ENCODE measurements at places on chromosomes 4 and X. TPM values are rescaled to one million over a fixed set of nuclear protein-coding genes. Genes with fewer than 3 reads are reported as not detected.

Gene MAPK10
- polyA plus RNA-seq, result 6.8 TPM

DNA sequence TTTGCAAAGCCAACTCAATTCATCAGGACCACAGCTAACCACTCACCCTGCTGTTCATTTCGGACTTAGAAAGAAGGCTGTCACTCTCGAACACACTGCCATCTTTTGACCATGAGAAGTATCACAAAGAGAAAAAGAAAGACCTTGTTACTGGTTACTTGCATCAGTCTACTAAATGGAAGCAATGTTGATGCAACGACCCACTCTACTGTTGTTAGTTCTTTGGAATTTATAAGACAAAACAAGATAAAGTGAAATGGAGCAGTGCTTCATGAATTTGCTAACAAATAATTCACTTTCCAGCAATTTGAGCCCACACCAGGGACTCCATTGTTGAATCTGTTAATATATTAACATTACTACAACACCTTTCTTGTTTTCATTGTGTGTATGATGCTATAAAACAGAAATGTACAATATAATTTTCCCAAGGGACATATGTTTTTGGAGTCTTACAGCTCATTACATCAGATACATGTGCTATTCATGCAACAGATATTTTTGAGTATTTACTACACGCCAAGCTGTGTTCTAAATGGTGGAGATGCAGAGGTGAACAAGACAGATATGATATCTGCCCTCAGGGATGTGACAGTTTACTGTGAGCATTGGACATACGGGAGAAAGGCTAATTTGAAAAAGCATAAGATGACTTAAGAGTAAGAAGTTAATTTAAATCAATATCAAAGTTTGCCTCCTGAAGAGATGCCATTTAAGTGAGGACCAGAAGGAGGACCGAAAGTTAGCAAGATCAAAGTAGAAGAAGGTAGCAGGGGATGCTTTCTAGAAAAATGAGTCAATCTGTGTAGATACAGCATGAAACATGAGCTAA is 87.2 kb downstream of the AREG start:
- DNase-seq, result no peak

DNA sequence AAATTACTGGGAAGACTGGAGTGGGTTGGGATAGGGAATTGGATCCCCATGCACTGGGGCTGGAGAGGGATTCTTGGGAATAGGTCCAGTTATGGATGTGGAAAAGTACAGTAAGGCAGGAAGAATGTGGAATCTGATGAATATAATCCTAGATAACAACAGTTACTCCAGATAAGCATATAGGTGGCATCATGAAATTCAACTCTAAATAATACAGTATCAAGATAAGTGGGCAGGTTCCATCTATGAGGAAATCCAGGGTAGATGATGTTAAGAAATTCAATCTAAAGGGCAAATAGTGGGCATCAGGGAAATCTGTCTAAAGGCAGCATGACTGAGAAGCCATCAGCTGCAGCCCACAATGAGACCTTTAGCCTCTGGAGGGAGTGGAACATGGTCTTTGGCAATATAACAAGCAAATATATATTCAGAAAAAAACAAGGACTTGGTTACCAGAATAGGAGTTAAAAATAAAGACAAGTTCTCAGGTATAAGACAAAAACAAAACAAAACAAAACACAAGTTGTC is 1.2 kb downstream of the DTHD1 start:
- no peak for DNase-seq

Gene MFAP3L
- polyA plus RNA-seq, result 10.2 TPM

Gene POU4F2
- polyA plus RNA-seq, result not detected

Gene MAGEA10
- not detected for polyA plus RNA-seq

Gene CT83
- polyA plus RNA-seq, result not detected

Gene DCAF12L2
- polyA plus RNA-seq, result not detected

- no peak for DNase-seq
These were observed 35.7 kb downstream of the RELL1 start for GRCh38 chr4:37650481-37650880.

Gene CD38
- 0.05 TPM for polyA plus RNA-seq

- DNase-seq, result no peak
These were observed 63.2 kb upstream of the HELT start for GRCh38 chr4:184955116-184955515.

Gene USP51
- polyA plus RNA-seq, result 0.39 TPM

DNA sequence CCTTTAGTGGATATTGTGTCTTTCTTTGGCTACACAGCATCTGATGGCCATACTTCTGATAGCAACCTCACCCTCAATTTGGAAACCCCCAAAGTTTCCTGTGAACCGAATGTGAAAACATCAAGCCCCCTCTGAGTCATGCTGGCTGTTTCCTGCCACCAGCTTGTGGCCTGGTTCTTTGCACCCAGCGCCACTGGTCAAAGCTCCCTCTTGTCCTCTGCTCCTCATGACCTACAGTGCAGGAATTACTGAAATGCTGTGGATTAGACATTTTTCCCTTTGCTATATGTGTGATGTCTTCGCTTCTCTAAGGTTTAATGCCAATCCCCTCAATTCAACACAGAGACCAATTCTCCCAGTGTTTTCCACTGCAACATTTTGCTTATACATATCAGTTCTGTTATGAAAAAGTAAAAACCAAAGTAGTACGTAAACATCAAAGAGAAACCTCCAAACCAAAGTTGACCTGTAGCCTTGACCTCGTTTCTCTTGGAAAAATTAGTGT is 224.0 kb upstream of the TENM3 start:
- DNase-seq, result no peak

DNA sequence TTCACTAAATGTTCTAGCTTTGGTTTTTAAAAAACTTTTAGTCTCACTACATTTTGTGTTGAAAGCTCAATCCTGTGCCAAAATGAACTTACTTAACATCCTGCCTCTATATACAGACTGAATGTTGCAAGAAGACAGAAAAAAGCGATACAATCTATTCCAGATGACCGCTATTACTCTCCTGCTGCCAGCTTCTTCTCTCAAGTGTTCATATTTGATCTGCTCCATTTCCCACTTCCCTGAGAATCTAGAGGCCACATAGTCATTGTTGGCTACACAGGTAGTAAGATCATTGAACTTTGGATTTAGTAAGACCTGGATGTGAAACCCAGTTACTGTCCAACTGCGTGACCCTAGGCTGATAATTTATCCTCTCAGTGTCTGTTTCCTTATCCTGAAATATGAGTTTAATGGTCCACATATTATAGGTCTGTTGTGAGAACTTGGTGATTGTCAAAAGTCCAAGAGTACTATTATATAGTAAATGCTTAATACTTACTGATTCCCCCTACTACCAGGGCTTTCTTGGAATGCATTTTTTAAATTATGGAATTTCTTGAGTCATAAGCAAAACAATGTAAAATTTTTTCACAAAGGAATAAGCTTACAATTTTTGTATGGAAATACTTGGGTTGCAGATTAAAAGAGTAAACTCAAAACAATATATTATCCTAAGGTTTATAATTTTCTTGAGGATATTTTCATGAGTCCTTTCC is 976.8 kb upstream of the ADGRL3 start:
- DNase-seq, result no peak

DNA sequence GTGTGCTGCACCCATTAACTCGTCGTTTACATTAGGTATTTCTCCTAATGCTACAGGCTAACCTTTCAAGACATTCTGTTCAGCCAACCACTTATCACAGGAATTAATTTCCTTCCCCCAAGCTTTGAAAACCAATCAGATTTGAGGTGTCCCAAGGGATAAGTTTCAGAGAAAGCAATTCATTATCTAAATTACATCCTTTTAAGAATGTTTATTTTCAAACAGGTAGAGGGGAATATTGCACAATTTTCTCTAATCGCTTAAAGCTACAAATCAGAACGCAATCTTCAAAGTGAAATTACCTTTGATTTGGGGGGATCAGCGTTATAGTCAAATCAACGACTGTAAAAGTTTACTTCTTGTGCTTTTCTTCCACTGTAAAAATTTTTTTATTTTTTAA is 1.6 kb downstream of the CLOCK start:
- no peak for DNase-seq

Gene MSX1
- polyA plus RNA-seq, result 0.06 TPM

DNA sequence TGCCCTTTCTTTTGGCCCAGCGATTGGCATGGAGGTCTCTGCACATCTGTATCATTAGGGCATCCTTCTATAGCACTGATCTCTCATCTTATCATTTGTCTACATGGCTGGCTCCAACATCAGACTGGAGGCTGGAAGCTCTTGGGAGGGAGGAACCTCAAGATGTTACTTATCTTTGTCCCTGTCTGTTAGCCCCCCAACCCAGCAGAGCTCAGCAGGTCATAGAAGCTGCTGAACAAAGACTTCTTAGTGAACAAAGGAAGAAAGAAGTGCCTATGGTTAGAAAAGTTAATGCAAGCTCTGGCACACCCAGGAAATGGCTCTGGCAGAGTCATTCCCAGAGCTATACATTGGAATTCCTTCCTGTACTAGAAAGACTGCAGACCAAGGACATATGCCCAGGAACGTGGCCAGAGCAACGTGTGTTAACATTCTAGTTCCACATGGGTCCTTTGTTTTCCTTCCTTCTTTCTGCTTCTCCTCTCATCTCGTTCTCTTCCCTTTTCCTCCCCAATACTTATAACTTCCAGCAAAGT is 74.0 kb downstream of the SEL1L3 start:
- DNase-seq, result no peak

DNA sequence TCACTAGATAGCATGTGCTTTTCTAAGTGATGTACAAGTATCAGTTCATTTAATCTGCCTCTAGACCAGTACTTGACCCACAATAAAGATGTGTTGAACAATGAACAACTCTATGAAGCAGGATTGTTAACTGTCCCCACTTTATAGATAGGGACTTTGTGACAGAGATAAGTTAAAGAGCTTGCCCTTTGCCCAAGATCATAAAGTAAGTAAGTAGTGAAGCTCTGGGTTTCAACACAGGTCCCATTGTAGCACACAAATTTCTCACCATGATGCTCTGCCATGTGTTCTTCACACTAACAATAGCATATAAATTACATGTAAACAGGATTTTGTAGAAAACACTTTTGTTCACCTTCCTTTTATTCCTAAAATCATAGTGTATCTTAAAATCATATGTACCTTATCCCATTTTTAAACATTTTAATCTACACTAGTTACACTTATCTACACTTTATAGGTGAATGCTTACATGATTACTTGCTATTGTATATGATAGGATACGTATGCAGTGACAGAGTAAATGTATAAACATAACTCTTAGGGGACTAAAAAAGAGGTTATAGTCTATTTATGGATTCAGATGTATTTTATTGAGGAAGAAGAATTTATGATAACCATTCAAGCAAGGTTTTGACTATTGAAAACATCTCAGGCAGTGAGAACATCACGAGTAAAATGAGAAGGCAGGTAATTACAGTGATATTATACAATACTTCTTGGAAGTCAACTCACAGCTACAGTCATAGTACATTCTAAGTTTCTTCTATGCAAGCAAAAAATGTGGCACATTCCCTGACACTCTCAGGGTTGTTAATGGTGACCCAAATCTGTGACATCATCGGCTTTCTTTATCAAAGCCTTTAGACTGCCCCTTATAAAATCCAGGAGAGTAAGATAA is 2275.1 kb downstream of the PCDH7 start:
- no peak for DNase-seq

GRCh38 chr4:117385526-117385925 is 300.1 kb upstream of the TRAM1L1 start:
- no peak for DNase-seq

DNA sequence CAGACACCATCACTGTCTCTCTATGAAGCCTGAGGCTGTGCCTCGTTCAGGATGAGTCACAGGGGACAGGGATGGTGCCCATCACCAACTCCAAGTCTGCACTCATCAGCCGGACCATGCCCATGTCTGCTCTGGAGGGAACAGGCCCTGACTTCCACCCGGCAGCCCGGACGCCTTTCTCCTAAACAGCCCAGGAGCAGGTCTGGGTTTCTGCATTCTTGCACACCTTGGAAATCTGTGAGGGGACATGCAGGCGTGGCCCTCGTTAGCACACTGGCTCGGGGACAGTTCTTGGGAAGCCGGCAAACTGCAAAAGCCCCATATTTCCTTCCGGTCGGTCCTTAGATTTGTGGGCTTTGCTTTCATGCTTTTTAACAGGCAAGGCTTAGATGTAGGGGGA is 67.9 kb upstream of the AFAP1 start:
- no peak for DNase-seq

- DNase-seq, result no peak
These were observed 1653.6 kb upstream of the TENM3 start for GRCh38 chr4:180589575-180589974.

Gene UGT2B7
- 0.11 TPM for polyA plus RNA-seq

GRCh38 chrX:149540131-149540620 is 636 bp upstream of the EOLA1 start:
- no peak for DNase-seq

DNA sequence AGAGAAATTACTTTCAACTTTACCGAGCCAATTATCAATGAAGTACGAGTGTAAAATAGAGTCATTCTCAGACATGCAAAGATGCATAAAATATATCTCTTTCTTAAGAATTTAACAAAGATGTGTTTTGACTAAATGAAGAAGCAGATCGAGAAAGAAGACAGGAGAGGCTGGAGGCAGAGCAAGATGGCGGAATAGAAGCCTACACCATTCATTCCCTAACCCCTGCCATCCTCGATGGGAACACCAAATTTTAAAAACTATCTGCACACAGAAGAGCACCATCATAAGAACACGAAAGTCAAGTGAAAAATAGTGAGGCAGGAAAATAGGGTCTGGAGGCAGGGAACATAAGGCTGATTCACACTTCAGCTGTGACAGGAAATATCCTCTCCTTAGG is 35.0 kb downstream of the CCDC158 start:
- no peak for DNase-seq

Gene PNMA6A
- polyA plus RNA-seq, result 0.41 TPM

Gene ZCCHC18
- polyA plus RNA-seq, result not detected

- DNase-seq, result no peak
These were observed 246.0 kb upstream of the PSAPL1 start for GRCh38 chr4:7680731-7681130.

Gene CPLX1
- 0.05 TPM for polyA plus RNA-seq

Gene GLUD2
- polyA plus RNA-seq, result 1.1 TPM

- DNase-seq, result no peak
These were observed 131.0 kb downstream of the DCLK2 start for GRCh38 chr4:150209140-150209829.

Gene FRG1
- 19.8 TPM for polyA plus RNA-seq

Gene OPRPN
- not detected for polyA plus RNA-seq

Gene PNMA5
- polyA plus RNA-seq, result not detected

DNA sequence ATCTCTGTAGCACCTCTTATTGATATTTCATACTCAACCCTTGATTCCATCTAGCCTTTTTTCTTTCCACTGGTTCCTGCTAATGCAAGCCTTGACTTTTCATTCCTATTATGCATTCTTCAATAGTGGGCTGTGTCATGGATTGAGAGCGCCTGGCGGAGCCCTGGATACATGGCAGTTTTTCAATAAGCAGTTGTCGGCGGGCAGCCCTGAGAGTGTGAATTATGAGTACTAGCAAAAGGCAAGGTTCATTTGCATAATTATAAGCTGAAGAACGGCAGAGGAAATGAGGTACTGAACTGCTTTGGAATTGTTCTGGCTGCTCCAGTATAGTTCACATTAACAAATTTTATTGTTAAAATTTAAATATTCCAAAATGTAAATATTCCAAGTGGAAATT is 339.7 kb upstream of the VCX start:
- DNase-seq, result no peak

Data from keratinocyte (primary cell).